ENCODE measurements at places on chromosomes 1 and 21. TPM values are rescaled to one million over a fixed set of nuclear protein-coding genes. Genes with fewer than 3 reads are reported as not detected.

KRTAP11-1 gene
- total RNA-seq = not detected

SPRR4 gene
- not detected for total RNA-seq

TMEM125 gene
- total RNA-seq = not detected

LCA5L gene
- 0.18 TPM for total RNA-seq

TIAM1 gene
- 0.03 TPM for total RNA-seq

PLPPR4 gene
- total RNA-seq = 47.3 TPM

RALGPS2 gene
- 11.9 TPM for total RNA-seq

KRTAP12-2 gene
- not detected for total RNA-seq

ZNF672 gene
- 57.1 TPM for total RNA-seq

GNAT2 gene
- total RNA-seq = not detected

SLC5A9 gene
- not detected for total RNA-seq

Measured in G401 (cell line).